ENCODE measurements at places on chromosomes 12 and 14.
A peak's percentile ranks its signal among the peaks of the same experiment; 100 is the strongest.

DNA sequence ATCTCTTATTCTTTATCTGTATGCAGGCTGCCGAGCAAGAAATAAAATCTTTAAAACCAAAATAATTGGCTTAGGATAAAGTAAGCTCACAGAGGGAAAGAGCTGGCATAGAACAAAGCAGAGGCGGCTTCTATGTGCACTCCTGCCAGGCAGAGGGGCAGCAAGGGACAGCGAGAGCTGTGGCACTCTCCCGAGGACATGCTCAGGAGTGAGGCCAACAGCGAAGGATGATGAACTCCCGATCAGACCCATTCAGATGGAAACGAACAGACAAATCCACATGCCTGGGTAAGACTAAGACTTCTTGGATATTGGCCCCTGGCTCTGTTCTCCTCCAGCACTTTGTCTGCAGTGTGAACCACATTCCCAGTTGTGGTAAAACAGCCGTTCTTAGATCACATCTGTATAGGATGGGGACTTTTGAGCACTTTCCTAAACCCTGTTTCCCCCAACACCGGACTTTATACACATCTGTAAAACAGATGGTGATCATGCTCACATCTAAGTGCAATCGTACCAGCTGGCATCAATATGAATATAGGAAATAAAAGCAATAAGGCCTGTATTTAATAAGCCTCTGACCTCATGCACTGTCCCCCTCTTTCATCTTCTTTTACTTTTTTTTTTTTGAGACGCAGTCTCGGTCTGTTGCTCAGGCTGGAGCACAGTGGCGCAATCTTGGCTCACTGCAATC, 134.1 kb downstream of the PPM1H start:
- DNase-seq: no peak

DNA sequence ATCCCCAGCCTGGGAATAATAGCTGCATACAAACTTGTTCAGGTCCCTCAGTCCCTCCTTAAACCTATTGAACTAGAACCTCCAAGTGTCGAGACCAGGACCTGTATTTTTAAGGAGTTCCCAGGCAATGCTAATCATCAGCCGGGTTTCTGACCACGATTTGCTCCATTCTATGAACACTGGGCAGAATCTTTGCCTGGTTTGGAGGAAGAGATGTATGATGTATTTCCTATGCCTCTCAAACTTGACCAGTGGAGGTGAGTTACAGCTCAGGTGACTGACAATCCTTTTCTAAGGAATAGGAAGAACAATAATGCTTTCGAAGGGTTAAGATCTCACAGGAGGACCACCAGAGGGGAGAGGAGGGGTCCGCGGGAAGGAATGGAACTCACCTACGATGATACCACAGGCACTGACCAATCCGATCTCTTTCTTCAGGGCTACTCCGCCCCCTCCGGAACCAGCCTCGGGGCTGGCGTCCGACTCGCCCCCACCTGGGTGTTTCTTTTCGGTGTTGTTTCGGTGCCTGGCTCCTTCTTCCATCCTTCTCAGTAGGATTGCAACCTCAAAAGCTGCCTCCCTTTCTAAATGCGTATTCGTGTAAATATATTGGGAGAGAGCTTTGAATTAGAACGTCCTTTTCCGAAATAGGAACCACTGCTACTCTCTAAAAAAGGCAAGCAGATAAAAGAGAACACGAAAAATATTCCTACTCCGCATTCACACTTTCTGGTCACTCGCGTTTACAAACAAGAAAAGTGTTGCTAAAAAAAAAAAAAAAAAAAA, 895 bp downstream of the SLC7A8 start:
- peak; percentile 23 for DNase-seq

GRCh38 chr14:89252887-89253532, 164.0 kb downstream of the FOXN3 start:
- no peak for DNase-seq

DNA sequence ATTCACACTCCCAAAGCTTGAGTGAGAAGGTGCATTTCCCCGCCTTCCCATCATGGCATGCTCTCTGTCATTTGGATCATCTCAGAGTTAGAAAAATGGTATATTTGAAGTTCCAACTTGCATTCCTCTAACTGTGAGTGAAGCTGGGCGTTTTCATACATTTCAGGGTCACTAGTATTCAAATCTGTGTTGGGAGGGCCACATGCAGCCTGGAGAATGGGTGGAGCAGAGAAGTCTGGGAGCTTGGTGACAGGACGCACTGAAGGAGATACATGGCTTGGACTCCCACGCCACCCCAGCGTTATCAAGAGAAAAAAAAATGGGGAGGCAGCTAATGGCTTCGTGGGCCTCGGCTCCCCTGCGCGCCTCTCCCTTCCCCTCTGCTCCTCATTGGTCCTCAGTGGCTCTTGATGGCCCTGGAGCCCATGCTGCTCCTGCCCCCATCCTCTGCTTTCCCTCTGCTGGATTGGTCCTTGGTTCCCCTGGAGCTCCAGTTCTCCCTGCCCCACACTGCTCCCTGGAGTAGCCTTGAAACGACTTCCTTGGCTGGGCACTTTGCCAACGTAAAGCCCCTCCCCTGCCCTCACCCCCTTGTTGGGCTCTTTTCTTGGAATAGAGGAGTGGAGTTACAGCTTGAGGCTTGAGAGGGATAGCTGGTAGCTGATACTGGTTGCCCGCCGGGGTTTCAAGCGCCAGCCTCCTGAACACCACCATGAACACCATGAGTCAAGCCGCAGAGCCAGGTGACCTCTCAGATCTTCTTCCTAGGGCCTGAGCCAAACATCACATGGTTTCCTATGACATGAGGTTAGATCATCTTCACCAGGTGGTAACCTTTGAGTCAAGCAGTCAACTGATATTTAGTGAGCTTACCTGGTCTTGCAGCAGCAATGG, 139.6 kb downstream of the PRKCH start:
- DNase-seq: peak; percentile 44

DNA sequence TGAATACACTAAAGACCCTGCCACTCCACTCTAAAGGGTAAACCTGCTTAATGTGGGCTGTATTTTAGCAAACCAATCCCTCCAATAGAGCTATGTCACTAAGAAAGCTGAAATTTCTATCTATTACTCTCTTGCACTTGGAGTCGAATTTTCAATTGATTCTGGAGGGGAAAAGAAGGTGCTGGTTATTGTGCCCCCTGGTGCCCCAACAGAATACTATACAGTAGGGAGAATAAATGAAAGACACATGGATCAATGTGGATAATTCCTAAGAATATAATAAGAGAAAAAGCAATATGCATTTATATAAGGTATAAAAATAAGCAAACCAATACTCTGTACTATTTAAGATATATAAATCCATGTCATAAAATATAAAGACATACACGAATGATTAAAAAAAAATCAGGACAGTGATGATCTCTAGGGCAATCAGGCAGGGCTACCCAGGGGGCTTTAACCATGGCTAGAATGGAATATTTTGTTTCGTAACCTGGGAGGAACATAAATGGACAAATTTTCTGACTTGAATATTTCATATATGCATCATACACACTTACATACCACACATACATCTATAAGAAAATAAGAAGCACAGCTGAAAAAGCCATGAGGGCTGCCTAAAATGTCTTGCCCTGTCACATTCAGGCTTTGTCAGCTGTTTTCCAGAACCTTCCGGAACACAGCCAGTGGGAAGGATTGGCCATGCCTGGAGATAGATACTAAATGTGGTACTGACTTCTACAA, 54.4 kb downstream of the EFCAB11 start:
- DNase-seq: no peak

- no peak for DNase-seq
These were observed 678.6 kb downstream of the BCL11B start for GRCh38 chr14:98593361-98593761.
